Neural progenitor cell (in vitro differentiated cells): ENCODE measurements at places on chromosomes 2 and 18.
A peak's percentile ranks its signal among the peaks of the same experiment; 100 is the strongest.

DNA sequence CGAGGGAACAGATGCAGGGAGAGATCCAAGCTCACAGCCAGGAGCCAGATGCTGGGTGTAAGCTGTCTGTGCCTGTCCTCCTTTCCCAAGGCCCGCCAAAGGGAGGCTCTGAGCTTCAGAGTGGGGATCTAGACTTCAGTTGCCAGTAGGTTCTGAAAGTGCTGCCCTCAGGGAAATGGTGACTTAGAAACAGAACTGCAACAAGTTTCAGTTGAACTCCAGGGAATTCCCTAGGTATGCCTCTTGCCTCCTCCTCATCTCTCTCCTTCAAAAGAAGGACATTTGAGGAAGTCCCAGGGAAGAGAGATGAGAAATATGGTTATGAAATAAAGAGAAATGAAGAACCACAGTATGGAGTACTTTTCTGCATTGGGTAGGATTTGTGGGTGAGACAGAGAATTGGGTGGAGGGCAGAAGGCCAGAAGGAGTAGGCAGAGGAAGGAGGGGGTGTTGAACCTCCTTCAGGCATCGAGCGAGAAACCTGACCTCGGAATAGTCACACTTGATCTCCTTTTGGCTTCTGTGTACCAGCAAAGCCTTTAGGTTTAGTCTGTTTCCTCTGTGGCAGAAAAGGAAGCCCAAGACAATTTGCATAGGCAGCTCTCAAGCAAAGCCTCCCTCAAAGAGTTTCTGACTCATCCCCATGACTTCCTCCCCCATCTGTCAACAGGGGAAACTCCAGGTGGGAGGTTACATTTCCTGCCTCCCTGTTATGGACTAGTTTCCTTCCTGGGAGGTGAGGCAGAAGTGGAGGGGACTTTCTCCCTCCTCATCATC, 45.7 kb downstream of the QPCT start:
- no peak for DNase-seq
- H3K4me1 ChIP-seq, result no peaks in the 10 kb centered on the region
- no peaks in the 10 kb centered on the region for H3K36me3 ChIP-seq
- H3K27me3 ChIP-seq, result no peaks in the 10 kb centered on the region

DNA sequence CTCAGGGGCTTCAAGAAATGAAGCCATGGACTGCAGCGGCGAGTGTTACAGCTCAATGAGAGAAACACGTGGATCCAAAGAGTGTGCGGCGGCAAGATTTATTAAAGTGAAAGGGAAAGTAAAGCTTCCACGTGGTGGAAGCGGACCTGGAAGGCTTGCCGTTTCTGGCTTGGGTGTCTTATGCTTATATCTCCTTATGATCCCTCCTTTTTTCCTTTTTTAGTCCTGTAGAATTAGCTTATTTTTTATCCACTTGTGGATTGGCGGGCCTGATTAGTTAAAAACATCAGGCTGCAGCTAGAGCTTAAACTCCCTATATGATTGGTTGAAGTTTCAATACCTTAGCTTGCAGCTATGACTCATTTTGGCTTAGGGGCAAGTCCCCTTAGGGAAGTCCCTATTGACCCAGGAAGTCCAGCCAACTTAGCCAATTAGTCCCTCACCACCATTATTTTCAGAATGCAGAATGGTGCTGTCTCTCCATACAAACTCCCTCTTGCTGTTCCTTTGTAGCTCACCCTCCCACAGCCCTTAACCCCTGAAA, 11.6 kb upstream of the HNMT start:
- no peak for DNase-seq
- no peaks in the 10 kb centered on the region for H3K36me3 ChIP-seq
- no peaks in the 10 kb centered on the region for H3K27me3 ChIP-seq
- no peak overlapping the region for H3K27ac ChIP-seq

- H3K36me3 ChIP-seq, result no peaks in the 10 kb centered on the region
- no peaks in the 10 kb centered on the region for H3K27me3 ChIP-seq
- H3K27ac ChIP-seq, result no peak overlapping the region
Measured at GRCh38 chr18:23701017-23701416, 11.8 kb downstream of the LAMA3 start.

- no peak for DNase-seq
- no peak overlapping the region for H3K4me3 ChIP-seq
- H3K36me3 ChIP-seq, result no peaks in the 10 kb centered on the region
- H3K4me1 ChIP-seq, result peaks cover 24% of the 10 kb centered on the region
- peak overlapping the region; percentile 18 for H3K27ac ChIP-seq
- H3K27me3 ChIP-seq, result no peaks in the 10 kb centered on the region
Measured at GRCh38 chr18:80200932-80201672, 46.2 kb downstream of the PARD6G start.

GRCh38 chr2:226740039-226740648, 59.5 kb downstream of the IRS1 start:
- no peaks in the 10 kb centered on the region for H3K36me3 ChIP-seq
- peaks cover 61% of the 10 kb centered on the region for H3K4me1 ChIP-seq
- DNase-seq, result no peak
- H3K4me3 ChIP-seq, result no peak overlapping the region
- H3K27ac ChIP-seq, result no peak overlapping the region

- no peaks in the 10 kb centered on the region for H3K36me3 ChIP-seq
- H3K4me1 ChIP-seq, result peaks cover 32% of the 10 kb centered on the region
- DNase-seq, result no peak
- no peaks in the 10 kb centered on the region for H3K27me3 ChIP-seq
- H3K27ac ChIP-seq, result no peak overlapping the region
Measured at GRCh38 chr2:41930807-41931566, 116.8 kb upstream of the PKDCC start.

- DNase-seq, result no peak
- H3K4me3 ChIP-seq, result no peak overlapping the region
- no peak overlapping the region for H3K27ac ChIP-seq
- no peaks in the 10 kb centered on the region for H3K27me3 ChIP-seq
- H3K36me3 ChIP-seq, result no peaks in the 10 kb centered on the region
Measured at GRCh38 chr2:226554701-226555100, 244.9 kb downstream of the IRS1 start.

DNA sequence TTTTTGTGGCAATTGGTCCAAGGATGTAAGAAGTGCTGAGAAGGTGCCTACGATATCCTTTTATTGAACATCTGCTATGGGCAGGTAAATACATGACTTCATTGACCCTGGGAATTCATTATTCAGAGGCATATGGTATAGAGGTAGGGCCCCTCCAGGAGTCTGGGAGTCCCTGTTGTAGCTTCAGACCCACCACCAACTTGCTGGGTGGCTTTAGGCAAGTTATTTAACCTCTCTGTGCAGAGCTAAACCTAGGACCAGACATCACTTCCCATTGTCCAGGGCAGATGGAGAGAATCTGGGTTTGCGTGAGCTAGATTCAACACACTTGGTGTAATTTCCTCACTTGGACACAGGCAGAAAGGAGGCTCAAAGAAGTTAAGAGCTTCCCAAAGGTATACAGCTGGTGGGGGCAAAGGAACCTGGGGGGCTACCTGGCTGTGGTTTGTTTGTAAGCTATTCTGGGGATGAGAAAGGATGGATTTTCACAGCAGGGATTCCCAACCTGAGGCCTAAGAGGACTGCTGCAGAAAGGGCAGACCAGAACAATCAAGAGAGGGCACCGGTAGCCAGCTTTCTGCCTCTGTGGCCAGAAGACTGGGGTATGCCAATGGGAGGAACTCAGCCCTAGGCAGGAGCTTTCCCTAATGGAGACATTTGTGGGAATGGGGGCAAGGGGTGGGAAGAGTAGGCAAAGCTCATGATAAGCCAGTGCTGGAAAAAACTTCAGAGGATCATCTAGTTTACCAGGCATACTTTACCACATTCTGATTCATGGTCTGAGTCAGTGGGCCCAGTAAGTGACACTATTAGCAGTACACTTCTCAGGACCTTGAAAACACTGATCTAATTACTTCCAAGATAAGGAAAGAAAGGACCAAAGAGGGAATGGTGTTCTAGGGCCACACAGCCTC, 102.7 kb upstream of the SMAD2 start:
- no peak for DNase-seq
- H3K27me3 ChIP-seq, result no peaks in the 10 kb centered on the region
- H3K4me3 ChIP-seq, result no peak overlapping the region
- no peak overlapping the region for H3K27ac ChIP-seq

GRCh38 chr2:42367835-42368234, 6.8 kb upstream of the COX7A2L start:
- H3K36me3 ChIP-seq, result no peaks in the 10 kb centered on the region
- H3K27me3 ChIP-seq, result no peaks in the 10 kb centered on the region
- H3K4me1 ChIP-seq, result no peaks in the 10 kb centered on the region
- no peak overlapping the region for H3K27ac ChIP-seq
- DNase-seq, result no peak
